ENCODE measurements at places on chromosomes 3 and 15.

- no peak for DNase-seq
These were observed 332.3 kb downstream of the THSD4 start for GRCh38 chr15:71447328-71448250.

- DNase-seq: no peak
These were observed 27.7 kb downstream of the TRAK1 start for GRCh38 chr3:42118762-42119361.

- no peak for DNase-seq
These were observed 171.8 kb upstream of the WNT5A start for GRCh38 chr3:55658690-55659562.

DNA sequence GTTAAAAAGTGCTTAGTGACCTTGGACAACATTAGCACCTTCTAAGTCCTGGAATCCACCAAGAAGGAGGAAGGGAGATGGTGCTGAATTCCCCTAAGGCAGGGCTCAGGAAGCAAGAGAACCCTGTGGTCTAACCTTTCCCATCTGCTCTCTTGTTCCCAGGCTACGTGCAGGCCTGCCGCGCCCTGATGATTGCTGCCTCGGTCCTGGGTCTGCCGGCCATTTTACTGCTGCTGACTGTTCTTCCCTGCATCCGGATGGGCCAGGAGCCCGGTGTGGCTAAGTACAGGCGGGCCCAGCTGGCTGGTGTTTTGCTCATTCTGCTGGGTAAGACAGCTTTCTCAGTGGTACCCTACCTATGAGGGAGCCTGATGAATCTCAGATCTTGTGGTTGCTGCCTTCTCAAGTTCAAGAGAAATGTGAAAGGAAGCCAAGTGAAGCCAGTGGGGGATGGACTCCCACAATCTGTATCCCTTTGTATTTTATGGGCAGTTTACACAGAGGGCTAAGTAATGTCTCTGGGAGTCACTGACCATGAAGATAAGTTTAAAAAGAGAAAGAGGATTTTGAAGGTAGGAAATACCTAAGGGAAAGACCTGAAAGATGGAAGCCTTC, 4.4 kb downstream of the CLDN11 start:
- DNase-seq: no peak

GRCh38 chr15:98718426-98719136, 70.2 kb downstream of the IGF1R start:
- no peak for DNase-seq

- DNase-seq: no peak
These were observed 927 bp downstream of the SMAD6 start for GRCh38 chr15:66702787-66703539.

DNA sequence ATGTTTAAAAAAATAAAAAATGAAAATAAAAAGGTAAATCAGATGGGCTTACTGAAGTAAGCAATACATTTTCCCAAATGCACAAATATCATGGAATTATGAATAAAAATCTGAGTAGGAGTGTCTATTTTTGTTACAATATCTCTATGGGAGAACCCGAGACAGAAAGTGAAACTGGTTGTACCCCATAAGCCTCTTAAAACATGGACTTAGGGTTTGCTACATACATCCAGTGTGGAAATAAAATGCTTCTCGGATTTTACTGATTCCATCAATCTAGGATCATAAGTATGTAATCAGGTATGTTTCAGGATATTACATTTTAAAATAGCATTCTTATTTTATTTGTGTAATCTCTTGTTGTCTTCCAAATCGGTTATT, 177.8 kb upstream of the CDIN1 start:
- no peak for DNase-seq

DNA sequence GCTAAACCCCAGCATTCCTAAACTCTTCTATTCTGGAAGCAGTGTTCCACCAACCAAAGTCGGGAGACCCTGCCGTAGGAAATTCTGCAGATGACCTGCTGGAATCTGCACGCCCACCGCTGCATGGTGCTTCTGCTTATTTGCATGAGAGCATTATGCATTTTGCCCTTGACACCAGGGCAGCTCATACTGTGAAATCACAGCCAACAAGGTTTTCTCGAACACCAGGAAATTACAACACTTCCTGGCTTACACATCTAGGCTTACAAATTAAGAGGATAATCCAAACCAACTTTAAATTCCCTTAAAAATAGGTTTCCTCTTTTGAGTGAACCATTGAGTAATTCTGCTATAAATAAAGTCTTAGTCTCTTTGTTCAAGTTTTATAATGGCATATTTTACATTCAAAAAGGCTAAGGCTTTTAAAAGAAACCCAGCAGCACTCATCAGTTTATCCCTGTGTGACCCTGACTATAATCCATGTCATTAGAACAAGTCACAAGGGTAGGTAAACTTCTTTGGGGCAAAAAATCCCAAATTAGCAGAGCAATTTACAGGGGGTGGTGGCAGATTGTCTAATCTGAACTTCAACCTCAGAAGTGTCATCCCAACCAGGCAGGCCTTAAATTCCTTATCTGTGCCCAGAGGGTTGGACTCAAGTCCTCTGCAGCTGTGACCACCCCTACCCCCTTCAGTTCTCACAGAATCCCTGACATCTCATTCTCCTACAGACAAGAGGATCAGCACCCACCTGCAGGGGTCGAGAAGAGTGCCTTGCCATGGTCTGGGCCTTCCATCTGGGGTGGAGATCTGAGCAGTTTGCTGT, 33.5 kb upstream of the RBP1 start:
- no peak for DNase-seq

- DNase-seq: no peak
These were observed 52.9 kb upstream of the RNU6-1 start for GRCh38 chr15:67892559-67893377.

GRCh38 chr3:39146611-39147591, 6.5 kb downstream of the CSRNP1 start:
- no peak for DNase-seq

- no peak for DNase-seq
These were observed 6.9 kb downstream of the INAFM2 start for GRCh38 chr15:40330368-40330836.

GRCh38 chr3:184677344-184678316, 34.2 kb downstream of the MAGEF1 start:
- DNase-seq: no peak

- DNase-seq: no peak
These were observed 20.4 kb upstream of the LAMP3 start for GRCh38 chr3:183182732-183183610.

DNA sequence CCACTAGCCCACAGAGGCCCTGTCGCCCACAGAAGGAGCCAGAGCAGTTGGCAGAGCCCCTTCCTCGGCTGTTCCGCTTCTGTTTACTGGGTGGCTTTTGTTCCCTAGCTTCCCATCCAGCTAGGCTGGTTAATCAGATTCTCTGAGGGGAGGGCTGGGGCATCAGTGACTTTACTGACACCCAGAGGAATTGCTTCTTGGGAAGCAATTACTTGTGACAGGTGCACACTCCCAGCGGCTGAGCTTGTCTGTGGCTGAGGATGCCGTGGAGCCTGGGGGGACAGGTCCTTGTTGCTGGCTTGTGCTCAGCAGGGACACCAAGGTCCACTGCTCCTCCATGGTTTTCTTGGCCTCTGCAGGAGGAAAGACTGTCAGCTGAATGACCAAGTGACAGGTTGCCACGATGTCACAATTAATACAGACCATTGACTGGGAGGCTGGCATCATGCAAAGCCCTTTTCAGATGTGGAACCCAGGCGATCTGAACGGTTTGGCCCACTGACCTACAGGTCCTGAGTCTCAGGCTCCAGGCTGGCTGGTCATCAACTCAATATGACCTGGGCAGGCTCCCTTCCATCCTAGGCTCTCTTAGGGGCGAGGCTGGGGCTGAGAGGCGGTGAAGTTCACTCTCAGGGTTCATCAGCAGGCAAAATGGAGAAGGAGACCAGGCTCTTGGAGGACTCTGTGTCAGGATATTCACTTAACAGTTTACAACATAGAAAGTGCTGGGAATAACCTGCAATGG, 31.8 kb upstream of the SFMBT1 start:
- no peak for DNase-seq

DNA sequence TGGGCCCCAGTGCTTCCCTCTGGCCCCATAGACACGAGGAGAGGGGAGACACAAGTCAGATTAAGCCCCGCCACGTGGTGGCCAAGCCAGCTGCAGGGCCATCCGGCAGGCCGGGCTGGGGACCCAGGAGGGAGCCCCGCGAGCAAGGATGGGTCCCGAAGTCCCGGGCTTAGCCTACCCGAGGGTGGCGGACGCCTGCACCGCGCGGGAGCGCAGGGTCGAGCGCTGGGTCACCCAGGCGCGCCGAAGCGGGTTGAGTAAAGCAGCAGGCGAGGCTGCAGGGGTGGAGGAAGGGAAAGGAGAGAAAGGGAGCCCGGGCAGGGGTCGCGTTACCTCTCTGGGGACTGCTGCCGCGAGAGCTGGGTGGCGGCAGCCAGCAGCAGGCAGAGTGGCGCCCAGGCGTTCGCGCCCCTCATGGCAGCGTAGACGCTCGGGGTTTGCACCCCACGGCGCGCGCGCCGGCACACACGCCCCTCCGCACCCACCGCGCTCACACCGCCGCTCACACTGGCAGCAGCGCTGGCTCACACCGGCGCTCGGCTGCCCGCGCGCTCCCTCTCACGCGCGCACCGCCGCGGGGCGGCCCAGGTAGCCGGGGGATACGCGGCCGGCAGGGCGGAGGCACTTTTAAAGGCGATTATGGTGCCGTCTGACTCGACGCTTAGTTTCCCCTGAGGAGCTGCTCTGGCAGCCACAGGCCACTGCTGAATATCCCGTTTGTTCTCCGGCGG, at the start of gene PCOLCE2:
PCOLCE2 (minus strand) TSS at position 603 of the 731 bp plus-strand sequence; CDS start at position 416, 187 bp downstream.
- peak; percentile 47 for DNase-seq

DNA sequence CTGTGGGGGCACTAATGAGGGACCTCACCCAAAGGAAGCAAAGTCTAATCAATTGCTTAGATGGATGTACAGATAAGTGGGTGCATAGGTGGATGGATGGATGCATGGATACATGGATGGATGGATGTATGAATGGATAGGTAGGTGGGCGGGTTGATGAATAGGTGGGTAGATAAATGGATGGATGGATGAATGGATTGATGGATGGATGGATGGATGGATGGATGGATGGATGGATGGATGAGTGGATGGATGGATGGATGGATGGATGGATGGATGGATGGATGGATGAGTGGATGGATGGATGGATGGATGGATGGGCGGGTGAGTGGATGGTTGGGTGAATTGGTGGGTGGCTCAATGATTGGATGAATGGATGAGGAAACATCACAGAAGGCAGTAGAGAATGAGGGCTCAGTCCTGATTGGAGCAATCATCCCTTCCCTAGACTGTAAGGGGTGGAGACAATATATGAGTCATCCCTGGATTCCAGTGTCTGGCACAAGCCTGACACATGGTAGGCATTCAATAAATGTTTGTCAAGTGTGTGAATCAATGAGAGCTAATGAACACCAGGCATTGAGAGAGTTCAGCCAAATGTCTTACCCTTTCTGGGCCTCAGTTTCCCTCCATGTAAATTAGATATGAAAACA, 40.4 kb upstream of the PXYLP1 start:
- no peak for DNase-seq

GRCh38 chr15:67805666-67806516, 19.4 kb upstream of the SKOR1 start:
- DNase-seq: peak; percentile 72

- DNase-seq: no peak
These were observed 114.8 kb downstream of the BBX start for GRCh38 chr3:107637416-107638183.

DNA sequence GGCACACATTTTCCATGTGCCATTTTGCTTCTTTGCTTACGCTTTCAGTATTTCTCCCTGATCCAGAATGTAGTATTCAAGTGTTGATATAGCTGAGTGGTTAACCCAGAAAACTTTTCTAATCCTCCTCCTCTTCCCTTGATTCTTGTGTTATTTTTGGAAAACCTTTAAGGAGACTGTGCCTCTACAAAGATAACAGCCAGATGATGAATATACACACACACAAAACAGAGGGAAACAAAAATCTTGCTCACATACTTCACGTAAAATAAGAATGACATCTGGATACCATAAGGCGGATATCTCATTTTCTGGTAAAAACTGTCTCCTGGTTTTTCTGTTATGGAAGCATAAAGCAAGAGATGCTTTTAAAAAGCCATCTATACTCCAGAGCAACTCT, 295.8 kb upstream of the THBS1 start:
- DNase-seq: no peak

- no peak for DNase-seq
These were observed 43.4 kb upstream of the NLGN1 start for GRCh38 chr3:173354124-173354523.

DNA sequence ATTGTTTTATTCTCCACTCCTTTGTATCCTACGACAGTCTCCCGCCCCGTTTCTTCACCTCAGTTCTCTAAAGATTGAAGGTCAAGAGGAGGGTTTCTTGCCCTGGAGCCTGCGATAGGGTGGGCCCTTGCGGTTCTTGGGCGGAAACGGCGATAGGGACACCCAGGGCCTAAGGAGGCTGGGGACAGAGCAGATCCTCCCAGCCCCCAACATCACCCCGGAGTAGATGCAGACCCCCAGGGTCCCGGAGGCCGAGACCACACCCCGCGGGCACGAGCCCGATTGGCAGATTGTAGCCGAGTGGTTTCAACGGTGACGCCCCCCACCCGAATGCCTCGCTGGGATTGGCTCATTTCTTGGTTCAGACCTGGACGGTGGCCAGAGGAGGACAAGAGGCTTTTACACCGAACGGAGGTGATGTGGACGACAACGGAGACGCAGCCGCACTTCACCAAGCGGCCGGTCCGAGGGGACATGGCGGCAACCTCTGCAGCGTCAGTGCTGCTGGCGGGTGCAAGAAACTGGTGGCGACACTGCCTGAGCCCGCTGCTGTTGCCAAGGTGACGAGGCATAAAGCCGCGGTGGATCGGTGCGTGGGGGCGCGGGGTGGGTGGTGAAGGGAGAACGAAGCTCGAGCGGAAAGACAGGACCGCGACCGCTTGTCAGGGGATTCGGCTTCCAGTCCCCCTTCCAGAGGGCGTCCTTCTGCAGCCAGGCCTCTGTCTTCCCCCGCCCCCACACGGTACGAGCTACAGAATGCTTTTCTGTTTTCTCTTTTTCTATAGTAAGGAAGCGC, 19.0 kb upstream of the MCF2L2 start:
- peak; percentile 99 for DNase-seq

DNA sequence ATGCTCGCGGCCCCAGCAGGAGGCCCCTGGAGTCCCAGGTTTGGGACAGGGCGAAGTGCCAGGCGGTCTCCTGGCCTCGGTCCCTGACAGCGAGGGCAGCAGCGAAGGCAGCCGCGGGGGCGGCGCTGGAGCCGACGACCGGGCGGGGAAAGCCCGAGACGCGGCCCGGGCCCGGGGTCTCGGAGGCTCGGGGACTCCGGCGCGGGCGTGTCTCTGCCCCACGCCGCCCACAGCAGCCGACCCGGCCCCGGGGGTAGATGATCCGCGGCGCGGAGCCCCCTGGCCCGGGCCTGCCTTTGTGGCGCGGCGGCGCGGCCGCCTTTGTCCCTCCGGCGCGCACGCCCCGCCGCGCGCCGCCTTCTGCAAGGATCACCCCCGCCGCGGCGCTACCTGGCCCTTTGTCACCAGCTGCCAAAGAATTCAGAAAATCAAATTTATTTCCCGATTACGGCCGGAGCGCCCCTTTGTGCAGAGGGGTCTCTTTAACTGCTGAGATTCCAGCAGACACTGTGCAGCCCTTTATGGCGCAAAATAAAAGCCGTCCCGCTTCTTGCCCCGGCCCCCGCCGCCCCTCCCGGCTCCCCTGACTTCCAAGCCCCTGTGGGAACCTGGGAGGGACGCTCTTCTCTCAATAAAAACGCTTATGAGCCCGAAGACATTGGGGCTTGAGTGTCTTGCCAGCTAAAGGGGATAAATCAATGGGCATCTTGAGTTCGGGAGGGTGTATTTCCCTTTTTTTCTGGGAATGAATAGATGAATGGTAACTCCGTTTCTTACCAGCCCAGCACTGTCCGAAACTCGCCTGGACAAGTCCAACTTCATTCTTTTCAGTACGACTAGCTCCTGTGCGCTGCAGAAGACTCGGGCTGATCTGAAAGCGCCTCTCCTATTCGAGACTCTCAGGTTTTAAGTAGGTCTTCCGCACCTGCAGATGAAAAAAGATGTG, 68.4 kb downstream of the HES1 start:
- DNase-seq: peak; percentile 47
